NCI-H1930 (cell line): ENCODE measurements at places on chromosomes 1 and 21.

- no peak for DNase-seq
Measured at GRCh38 chr1:226832613-226833012, 37.8 kb upstream of the PSEN2 start.

DNA sequence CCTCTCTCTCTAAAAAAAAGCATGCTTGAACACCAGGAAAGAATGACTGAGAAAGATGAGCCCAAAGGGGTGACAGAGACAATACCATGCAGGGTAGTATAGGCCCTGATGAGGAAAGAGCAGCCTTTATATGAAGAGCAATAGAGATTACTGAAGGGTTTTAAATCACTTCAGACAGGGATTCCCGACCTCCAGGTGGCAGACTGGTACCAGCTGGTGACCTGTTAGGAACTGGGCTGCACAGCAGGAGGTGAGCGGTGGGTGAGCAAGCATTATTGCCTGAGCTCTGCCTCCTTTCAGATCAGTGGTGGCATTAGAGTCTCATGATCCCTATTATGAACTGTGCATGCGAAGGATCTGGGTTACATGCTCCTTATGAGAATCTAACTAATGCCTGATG is 30.8 kb upstream of the GTF2B start:
- DNase-seq = no peak

GRCh38 chr1:23529146-23530086 is 1.6 kb downstream of the E2F2 start:
- no peak for DNase-seq

GRCh38 chr1:22530715-22531114 is 32.6 kb upstream of the EPHA8 start:
- no peak for DNase-seq

- DNase-seq = no peak
Measured at GRCh38 chr21:37603129-37603528, 236.6 kb downstream of the DYRK1A start.

GRCh38 chr1:56644919-56645676 is at the start of gene PRKAA2:
TSS of gene PRKAA2 (plus strand) at chr1:56645314. CDS start at chr1:56645388, 74 bp downstream.
- DNase-seq = peak; percentile 44

DNA sequence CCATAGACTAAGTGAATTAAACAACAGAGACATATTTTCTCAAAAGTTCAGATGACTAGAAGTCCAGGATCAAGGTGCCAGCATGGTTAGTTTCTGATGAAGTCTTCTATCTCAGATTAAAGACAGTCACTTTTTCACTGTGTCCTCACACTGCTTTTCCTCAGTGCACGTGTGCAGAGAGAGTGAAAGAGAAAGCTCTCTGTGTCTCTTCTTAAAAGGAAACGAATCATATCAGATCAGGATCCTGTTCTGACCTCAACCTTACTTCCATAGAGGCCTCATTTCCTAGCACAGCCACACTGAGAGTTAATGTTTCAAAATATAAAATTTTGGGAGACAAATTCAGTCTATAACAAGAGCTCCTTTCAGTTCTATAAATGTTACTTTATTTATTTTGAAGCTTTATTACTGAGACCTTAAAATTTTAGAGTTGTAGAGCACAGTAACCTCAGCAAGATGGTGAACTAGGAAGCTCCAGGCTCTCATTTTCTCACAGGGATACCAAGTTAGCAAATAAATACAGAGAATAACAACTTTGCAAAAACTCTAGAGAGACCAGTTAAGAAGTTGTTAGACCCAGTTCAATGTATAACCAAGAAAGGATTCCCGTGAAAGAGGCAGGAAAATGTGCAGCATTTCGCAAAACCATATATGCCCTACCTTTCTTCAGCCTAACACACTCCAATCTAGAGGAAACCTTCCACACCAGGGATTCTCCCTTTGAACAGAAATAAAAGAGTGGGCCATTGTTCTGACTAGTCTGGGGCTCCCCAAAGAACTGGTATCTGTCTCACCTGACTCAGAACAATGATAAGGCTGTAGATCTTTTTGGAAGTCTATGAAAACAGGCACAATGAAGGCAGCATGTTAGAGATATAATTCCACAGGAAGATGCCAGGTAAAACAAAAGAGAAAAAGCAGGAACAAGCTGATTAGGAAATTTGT is 372.2 kb downstream of the MRPL39 start:
- DNase-seq = no peak
